ENCODE measurements at places on chromosomes 2 and 18. TPM values are rescaled to one million over a fixed set of nuclear protein-coding genes. Genes with fewer than 3 reads are reported as not detected.
A peak's percentile ranks its signal among the peaks of the same experiment; 100 is the strongest.

DNA sequence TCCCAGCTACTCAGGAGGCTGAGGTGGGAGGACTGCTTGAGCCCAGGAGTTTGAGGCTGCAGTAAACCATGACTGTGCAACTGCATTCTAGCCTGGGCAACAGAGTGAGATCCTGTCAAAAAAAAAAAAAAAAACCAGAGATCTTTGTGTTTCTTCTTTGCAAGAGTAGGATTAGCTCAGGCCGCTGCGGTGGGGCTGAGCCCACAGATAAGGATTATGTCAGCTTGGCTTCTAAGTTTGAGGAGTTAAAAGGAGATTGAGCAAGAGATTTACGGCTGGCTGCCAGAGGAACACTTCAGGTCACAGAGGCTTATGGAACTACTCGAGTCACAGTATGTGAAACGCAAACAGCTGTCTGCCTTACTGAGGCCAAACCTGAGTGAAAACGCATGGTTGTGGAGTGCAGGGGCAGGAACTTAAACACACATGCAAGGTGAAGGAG is 146.7 kb upstream of the L3MBTL4 start:
- H3K36me3 ChIP-seq = no peaks in the 10 kb centered on the region
- no peaks in the 10 kb centered on the region for H3K27me3 ChIP-seq
- H3K4me3 ChIP-seq = no peak overlapping the region
- H3K4me1 ChIP-seq = no peaks in the 10 kb centered on the region
- no peak overlapping the region for H3K27ac ChIP-seq

DNA sequence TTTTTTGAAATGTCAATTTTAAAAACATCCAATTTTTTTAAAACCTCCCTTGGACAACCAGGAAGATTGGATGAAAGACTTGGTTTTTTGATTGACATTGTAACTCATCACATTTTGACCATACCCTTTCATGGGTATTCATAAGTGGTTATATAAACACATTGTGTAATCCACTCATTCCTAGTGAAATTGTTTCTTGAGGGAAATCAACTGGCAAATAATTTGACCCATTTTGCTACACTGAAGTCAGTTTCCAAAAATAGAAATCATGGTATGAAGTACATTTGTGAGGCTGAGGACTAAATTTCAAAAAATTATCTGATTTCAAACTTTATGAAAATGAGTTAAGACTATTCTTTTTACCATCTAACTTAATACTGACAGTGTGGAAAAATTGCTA is 31.5 kb downstream of the FBXO48 start:
- H3K36me3 ChIP-seq = no peaks in the 10 kb centered on the region
- no peaks in the 10 kb centered on the region for H3K4me1 ChIP-seq
- no peak overlapping the region for H3K4me3 ChIP-seq
- H3K27me3 ChIP-seq = no peaks in the 10 kb centered on the region
- no peak for DNase-seq
- H3K27ac ChIP-seq = peak overlapping the region; percentile 43

DNA sequence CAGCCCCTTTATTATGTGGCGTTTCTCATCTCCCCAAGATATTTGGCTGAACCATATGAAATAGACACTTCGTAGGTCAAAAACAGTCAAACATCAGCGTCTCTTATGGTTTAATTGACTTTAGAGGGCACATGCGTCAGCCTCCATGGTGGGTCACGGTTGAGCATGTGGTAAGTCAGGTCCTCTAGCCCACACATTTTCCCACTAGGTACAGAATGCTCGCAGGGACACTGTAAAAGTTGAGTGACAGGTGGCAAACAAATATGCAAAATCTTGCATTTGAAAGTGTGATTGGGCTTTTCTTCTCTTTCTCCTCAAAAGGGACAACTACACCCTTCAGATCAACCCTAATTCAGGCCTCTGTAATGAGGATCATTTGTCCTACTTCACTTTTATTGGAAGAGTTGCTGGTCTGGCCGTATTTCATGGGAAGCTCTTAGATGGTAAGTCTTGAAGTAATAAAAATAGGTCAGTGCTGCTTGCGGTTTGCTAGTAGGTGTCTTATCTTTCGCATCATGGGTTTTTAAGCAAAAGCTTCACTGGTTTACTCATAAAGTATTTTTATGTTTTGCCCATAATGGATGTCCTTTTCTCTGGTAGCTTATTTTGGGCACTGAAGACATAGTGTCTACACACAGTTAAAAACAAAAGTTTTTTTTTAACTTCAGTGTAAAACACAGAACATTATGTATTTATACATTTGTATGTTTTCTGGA is 261.3 kb downstream of the ALPK2 start:
- H3K27me3 ChIP-seq = no peaks in the 10 kb centered on the region
- peaks cover 55% of the 10 kb centered on the region for H3K36me3 ChIP-seq
- peaks cover 7% of the 10 kb centered on the region for H3K4me1 ChIP-seq
- no peak overlapping the region for H3K27ac ChIP-seq

DNA sequence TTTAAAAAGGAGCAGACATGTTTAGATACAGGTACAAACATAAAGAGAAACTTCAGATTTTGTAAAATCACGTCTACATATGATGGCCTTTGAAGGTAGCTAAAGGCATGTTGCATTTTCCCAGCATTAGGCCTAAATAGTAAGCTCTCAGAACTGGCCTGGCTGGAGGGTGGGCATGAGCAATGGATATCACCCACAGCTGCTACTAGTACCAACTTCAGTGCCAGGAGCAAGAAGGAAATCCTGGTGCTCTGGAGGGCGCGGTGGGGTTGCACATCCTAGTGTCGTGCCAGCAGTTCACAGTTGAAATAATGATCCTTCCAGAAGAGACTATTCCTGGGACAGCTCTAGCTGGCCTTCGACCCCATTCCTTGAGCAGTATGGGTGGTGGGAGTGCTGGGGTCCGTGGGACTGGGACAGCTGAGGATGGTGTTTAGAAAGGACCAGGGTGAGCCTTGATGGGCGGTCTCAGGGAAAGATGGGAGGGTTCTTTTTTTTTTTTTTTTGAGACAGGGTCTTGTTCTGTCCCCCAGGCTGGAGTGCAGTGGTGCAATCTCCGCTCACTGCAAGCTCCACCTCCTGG is 4.9 kb downstream of the DES start:
- peak overlapping the region; percentile 60 for H3K4me3 ChIP-seq
- H3K27me3 ChIP-seq = no peaks in the 10 kb centered on the region
- DNase-seq = no peak
- H3K27ac ChIP-seq = peak overlapping the region; percentile 94
- no peaks in the 10 kb centered on the region for H3K4me1 ChIP-seq

- H3K36me3 ChIP-seq = no peaks in the 10 kb centered on the region
- no peak for DNase-seq
- H3K27ac ChIP-seq = no peak overlapping the region
- no peak overlapping the region for H3K4me3 ChIP-seq
These were observed 46.4 kb upstream of the GULP1 start for GRCh38 chr2:188245230-188245629.

GRCh38 chr2:240851078-240851991 is 17.3 kb upstream of the AGXT start:
- H3K4me3 ChIP-seq = no peak overlapping the region
- H3K27ac ChIP-seq = no peak overlapping the region
- peak; percentile 89 for DNase-seq
- no peaks in the 10 kb centered on the region for H3K4me1 ChIP-seq

GRCh38 chr2:10493634-10494281 is 45.6 kb upstream of the ODC1 start:
- H3K27ac ChIP-seq = no peak overlapping the region
- no peaks in the 10 kb centered on the region for H3K27me3 ChIP-seq
- no peaks in the 10 kb centered on the region for H3K36me3 ChIP-seq

DNA sequence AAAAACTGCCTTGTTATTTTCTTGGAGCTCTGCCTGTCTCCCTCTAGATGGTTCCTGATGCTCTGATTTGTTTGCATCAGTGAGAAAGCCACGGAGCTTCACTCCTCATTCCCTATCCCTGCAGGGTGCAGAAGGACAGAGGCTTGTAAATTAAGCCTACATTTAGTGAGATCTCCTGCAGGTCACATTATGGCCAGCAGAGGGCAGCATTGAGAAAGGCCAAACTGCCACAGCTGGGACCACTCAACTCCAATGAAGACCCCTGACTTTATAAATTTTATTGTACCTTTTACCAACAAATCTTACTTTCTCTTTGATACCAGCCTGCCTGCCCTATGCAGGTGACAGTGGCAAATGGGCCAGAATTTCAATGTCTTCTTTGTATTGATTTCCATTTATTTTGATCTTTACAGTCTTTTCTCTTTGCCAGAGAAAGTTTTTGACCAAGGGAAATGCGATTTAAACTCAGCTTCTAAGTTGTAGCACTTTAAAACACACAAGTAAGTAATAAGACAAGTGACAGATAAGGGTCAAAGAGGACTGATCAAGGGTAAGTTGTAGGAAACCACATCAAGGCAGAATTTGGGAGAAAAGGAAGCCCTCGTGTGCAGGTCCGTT is 1029.1 kb upstream of the KLHL29 start:
- DNase-seq = peak; percentile 69
- H3K27ac ChIP-seq = no peak overlapping the region
- no peaks in the 10 kb centered on the region for H3K27me3 ChIP-seq
- H3K4me3 ChIP-seq = no peak overlapping the region
- no peaks in the 10 kb centered on the region for H3K36me3 ChIP-seq

- no peaks in the 10 kb centered on the region for H3K4me1 ChIP-seq
- H3K4me3 ChIP-seq = no peak overlapping the region
- no peak for DNase-seq
- no peaks in the 10 kb centered on the region for H3K27me3 ChIP-seq
- no peak overlapping the region for H3K27ac ChIP-seq
- H3K36me3 ChIP-seq = no peaks in the 10 kb centered on the region
These were observed 497.2 kb downstream of the THSD7B start for GRCh38 chr2:137262594-137262993.

DNA sequence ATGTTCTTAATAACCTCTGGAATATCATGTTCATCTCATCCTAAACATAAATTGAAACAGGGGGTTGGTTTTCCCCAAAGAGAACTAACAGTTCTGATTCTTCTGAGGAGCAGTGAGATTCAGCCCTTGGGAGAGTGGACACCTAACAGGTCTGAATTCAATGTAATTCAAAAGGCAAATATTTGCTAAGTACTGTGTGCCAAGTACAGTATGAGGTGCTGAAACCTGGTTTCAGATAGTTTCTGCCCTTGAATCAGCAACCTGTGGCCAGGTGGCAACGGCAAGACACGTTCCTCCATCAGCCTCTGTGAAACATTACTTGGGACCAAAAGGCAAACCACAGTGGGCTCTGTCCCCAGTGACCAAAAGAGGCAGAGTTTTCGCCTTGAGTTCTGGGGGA is 1.3 kb downstream of the LRRC30 start:
- no peaks in the 10 kb centered on the region for H3K4me1 ChIP-seq
- no peaks in the 10 kb centered on the region for H3K36me3 ChIP-seq
- no peaks in the 10 kb centered on the region for H3K27me3 ChIP-seq
- H3K4me3 ChIP-seq = no peak overlapping the region
- no peak for DNase-seq

- no peak for DNase-seq
- H3K27ac ChIP-seq = no peak overlapping the region
- no peak overlapping the region for H3K4me3 ChIP-seq
- H3K4me1 ChIP-seq = no peaks in the 10 kb centered on the region
- no peaks in the 10 kb centered on the region for H3K36me3 ChIP-seq
These were observed 594.8 kb upstream of the ZEB2 start for GRCh38 chr2:145114726-145115125.

- H3K27me3 ChIP-seq = no peaks in the 10 kb centered on the region
- H3K27ac ChIP-seq = no peak overlapping the region
- H3K4me3 ChIP-seq = no peak overlapping the region
- DNase-seq = no peak
These were observed 64.1 kb upstream of the RAPGEF4 start for GRCh38 chr2:172671501-172671900.

DNA sequence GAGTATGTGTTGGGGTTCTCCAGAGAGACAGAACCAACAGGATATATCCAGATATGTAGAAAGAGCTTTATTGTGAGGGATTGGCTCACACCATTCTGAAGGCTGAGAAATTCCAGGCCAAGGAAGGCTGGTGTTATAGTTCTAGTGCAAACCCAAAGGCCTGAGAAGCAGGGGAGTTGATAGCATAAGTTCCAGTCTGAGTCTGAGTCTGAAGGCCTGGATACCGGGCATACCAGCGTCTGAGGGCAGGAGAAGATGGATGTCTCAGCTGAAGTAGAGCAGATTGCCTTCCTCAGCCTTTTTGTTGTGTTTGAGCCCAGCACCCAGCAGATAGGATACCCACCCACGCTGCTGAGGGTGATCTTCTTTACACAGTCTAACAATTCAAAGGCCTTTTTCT is 211.7 kb upstream of the RASGRP3 start:
- H3K27me3 ChIP-seq = no peaks in the 10 kb centered on the region
- H3K36me3 ChIP-seq = peaks cover 18% of the 10 kb centered on the region
- H3K4me1 ChIP-seq = peaks cover 34% of the 10 kb centered on the region
- no peak for DNase-seq
- H3K27ac ChIP-seq = peak overlapping the region; percentile 66

DNA sequence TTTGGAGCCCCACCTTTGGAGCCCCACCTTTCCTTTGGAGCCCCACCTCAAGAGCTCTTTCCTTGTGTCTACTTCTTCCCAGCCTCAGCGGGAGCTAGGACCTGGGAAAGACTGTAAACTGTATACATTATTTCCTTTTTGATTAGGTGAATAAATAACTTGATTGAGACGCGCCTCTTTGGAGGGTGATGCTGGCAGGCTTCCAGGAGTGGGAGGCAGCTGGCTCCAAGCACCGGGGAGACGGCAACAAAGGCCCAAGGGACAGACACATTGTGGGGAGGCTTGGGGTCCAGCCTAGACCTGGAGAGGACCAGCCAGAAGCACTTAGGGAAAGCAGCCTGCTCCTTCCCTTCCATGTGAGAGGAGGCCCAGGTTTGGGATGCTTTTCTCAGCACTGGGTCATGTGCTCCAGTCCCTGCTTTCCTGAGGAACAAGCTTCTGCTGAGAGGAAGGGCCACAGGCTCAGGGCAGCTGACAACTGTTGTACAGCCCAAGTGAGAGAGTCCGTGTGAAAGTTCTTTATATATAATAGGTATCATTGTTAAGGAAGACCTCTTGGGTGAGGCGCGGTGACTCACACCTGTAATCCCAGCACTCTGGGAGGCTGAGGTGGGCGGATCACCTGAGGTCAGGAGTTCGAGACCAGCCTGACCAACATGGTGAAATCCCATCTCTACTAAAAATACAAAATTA is 297.2 kb upstream of the SLC14A2 start:
- no peaks in the 10 kb centered on the region for H3K4me1 ChIP-seq
- H3K4me3 ChIP-seq = no peak overlapping the region
- H3K27me3 ChIP-seq = no peaks in the 10 kb centered on the region
- H3K27ac ChIP-seq = no peak overlapping the region
- no peaks in the 10 kb centered on the region for H3K36me3 ChIP-seq

DNA sequence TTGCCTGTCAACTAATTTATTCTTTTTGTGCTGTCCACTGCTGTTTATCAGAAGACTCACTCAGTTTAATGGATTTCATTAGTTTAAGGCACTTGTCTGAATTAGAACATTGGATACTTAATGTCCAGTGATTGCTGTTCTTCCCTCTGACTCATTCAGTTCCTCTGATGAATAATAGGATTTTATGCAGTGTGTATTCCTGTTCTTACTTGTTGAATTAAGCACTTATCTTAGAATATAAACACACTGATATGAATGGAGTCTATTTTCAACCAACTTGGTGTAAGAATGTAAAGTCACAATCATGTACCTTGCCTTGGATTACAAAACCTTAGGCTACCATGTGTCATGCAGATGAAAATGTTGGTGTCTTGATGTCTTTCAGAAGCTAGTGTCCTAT is 87.0 kb upstream of the PROKR1 start:
- no peak overlapping the region for H3K27ac ChIP-seq
- H3K4me1 ChIP-seq = no peaks in the 10 kb centered on the region
- no peak overlapping the region for H3K4me3 ChIP-seq
- H3K36me3 ChIP-seq = no peaks in the 10 kb centered on the region

PAIP2B gene
- total RNA-seq = 12.2 TPM

UPP2 gene
- total RNA-seq = not detected

REEP1 gene
- 44.9 TPM for total RNA-seq

NEU2 gene
- not detected for total RNA-seq

Measured in sigmoid colon (tissue), 7 donors.